ENCODE measurements at places on chromosomes 12 and 14. TPM values are rescaled to one million over a fixed set of nuclear protein-coding genes. Genes with fewer than 3 reads are reported as not detected.

DNA sequence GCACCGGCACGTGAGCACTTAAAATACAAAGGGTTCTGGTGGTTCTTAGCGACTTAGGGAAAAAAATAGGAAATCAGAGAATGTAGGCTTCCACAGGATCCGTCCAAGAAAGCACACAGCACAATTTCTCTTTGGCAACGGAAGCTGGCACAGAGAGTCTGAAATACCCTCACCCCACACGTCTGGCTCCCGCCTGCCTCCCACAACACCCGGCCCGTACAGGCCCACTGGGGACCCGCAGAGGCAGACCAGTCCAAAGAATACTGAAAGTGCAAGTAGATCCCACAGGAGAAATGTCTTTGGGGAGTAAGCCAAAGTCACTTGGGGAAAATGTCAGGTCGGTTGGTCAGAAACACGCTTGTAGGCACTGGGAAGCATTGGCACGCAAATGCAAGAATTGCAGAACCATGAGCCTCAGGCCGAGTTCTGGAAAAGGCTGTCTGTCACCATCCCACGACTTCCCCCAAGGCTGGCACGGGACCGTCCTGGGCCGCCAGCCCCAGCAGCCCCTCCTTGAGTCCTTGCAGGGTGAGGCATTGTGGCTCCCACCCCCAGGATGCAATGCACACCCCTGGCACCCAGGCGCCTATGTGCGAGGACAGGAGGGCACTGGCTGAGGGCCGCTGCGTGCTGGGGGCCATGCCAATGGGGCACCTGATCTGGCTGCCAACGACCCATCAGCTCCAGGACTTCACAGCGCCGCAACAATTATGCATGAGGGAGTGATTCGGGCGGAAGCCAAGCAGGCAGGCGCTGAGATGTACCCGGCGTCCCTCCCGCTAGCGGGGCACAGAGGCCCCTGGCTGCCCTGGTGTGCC lies 29.7 kb downstream of the CHGA start:
- H3K4me1 ChIP-seq = no peaks in the 10 kb centered on the region
- H3K36me3 ChIP-seq = no peaks in the 10 kb centered on the region
- H3K4me3 ChIP-seq = no peak overlapping the region
- DNase-seq = no peak
- no peaks in the 10 kb centered on the region for H3K27me3 ChIP-seq

- H3K4me1 ChIP-seq = no peaks in the 10 kb centered on the region
- H3K36me3 ChIP-seq = no peaks in the 10 kb centered on the region
- DNase-seq = no peak
- H3K27ac ChIP-seq = no peak overlapping the region
Measured at GRCh38 chr14:47365233-47365632, 310.2 kb downstream of the MDGA2 start.

GRCh38 chr12:25463521-25463920 lies 89.6 kb downstream of the LMNTD1 start:
- H3K27ac ChIP-seq = no peak overlapping the region
- DNase-seq = no peak
- H3K27me3 ChIP-seq = peaks cover 2% of the 10 kb centered on the region
- H3K4me3 ChIP-seq = no peak overlapping the region

GRCh38 chr12:96237465-96238077 lies 43.4 kb downstream of the ELK3 start:
- H3K27ac ChIP-seq = peak overlapping the region; percentile 58
- H3K4me3 ChIP-seq = no peak overlapping the region
- peaks cover 51% of the 10 kb centered on the region for H3K4me1 ChIP-seq
- no peaks in the 10 kb centered on the region for H3K27me3 ChIP-seq
- H3K36me3 ChIP-seq = peaks cover 12% of the 10 kb centered on the region
- no peak for DNase-seq

- peaks cover 5% of the 10 kb centered on the region for H3K4me1 ChIP-seq
- H3K27me3 ChIP-seq = no peaks in the 10 kb centered on the region
- H3K27ac ChIP-seq = peak overlapping the region; percentile 41
- H3K36me3 ChIP-seq = no peaks in the 10 kb centered on the region
- DNase-seq = peak; percentile 81
Measured at GRCh38 chr12:105933671-105934665, 204.8 kb downstream of the NUAK1 start.

DNA sequence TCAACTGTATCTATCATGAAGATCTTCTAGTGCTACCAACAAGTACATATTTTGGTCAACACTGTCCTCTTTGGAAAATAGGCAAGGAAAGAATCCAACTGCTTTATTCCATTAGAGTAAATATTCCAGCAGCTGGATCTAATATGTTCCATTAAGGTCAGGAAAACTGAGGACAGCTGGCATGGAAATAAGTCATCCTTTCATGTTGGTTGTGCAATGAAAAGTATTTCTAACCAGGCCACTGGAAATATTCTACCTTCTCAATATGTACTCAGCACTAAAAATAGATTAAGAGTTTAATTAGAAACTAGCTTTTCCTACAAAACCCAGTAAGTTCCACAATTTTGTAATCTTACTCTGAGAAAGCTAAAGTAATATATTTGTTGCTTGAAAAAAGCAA lies 19.6 kb downstream of the HIGD1C start:
- H3K27me3 ChIP-seq = no peaks in the 10 kb centered on the region
- H3K36me3 ChIP-seq = no peaks in the 10 kb centered on the region
- DNase-seq = no peak

DNA sequence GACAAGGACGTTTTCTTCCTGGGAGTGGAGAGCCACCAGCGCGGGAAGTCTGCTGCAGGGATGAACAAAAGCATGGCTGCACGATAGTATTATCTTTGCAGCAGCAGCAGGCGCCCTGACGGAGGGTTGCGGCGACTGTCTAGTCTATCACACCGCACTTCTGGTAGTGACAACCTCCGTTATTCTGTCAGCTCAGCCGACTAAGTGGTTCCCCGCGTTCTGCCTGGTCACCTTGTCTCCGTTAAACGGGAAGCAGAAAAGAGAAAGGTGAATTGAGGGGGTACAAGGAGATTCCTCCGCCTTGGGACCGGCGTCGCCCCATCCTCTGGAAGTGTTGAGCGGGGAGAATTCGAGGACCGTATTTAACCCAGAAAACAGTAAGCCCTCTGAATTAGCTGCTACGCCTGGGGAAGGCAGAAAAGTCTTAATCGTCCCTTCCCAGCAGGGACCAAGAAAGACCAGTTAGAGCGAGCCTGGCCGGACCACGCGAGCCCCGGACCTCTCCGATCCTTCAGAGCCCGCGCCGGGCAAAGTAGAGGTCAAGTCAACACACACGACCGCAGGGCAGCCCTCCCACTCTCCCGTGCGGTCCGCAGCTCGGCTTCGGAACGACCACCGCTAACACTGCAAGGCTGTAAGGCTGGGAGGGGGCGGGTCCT lies 536 bp upstream of the DAAM1 start:
- peak overlapping the region; percentile 74 for H3K27ac ChIP-seq
- peak overlapping the region; percentile 66 for H3K4me3 ChIP-seq
- DNase-seq = no peak
- no peaks in the 10 kb centered on the region for H3K27me3 ChIP-seq

GRCh38 chr12:131132118-131132892 lies 178.6 kb downstream of the ADGRD1 start:
- H3K4me1 ChIP-seq = peaks cover 5% of the 10 kb centered on the region
- DNase-seq = peak; percentile 87
- H3K36me3 ChIP-seq = no peaks in the 10 kb centered on the region
- no peak overlapping the region for H3K4me3 ChIP-seq

LMNTD1 gene
- 1.6 TPM for polyA plus RNA-seq

KRR1 gene
- 19.9 TPM for polyA plus RNA-seq

Measured in lung (tissue), 17 donors.